ENCODE measurements at places on chromosomes 3 and 15.
A peak's percentile ranks its signal among the peaks of the same experiment; 100 is the strongest.

DNA sequence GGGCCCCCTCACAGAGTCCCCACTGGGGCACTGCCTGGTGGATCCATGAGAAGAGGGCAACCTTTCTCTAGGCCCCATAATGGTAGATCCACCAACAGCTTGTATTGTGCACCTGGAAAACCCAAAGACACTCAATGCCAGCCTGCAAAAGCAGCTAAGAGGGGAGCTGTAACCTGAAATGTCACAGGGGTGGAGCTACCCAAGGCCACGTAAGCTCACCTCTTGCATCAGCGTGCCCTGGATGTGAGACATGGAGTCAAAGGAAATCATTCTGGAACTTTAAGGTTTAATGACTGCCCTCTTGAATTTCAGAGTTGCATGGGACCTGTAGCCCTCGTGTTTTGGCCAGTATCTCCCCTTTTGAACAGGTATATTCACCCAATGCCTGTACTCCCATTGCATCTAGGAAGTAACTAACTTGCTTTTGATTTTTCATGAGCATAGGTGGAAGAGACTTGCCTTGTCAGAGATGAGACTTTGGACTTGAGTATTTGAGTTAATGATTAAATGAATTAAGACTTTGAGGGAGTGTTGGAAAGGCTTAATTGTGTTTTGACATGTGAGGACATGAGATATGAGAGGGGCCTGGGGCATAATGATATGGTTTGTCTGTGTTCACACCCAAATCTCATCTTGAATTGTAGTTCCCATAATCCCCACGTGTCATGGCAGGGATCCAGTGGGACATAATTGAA is 900.9 kb upstream of the ROBO1 start:
- DNase-seq, result no peak

- no peak for DNase-seq
These were observed 10.4 kb downstream of the SLC12A8 start for GRCh38 chr3:125202197-125202596.

GRCh38 chr3:179991104-179991503 is 45.6 kb downstream of the PEX5L start:
- DNase-seq, result no peak

- no peak for DNase-seq
These were observed 41.4 kb downstream of the SSUH2 start for GRCh38 chr3:8603115-8603710.

GRCh38 chr3:62538691-62539356 is 165.5 kb upstream of the FEZF2 start:
- no peak for DNase-seq

- DNase-seq, result no peak
These were observed 36.6 kb upstream of the SLC22A13 start for GRCh38 chr3:38229036-38229435.

GRCh38 chr3:166080096-166080495 is 242.9 kb upstream of the BCHE start:
- no peak for DNase-seq

DNA sequence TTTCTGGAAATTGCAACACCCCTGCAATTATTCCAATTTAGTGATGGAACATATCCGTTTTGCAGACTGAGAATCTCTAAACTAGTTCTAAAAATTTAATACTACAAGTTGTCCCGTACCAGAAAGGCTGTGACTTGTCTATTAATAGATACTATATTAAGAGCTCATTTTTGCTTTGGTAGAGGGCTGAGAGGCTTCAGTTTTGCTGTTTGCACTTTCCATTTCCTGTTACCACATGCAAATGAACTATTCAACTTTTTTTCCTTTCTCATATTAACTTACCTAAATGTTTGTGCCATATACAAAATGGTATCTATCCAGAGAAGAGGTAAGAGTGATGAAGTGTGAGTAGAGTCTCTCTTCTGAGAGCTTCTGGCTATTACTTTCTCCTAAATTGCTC is 101.5 kb upstream of the CRBN start:
- DNase-seq, result no peak

- DNase-seq, result no peak
These were observed 7.9 kb upstream of the DNAJC17 start for GRCh38 chr15:40815042-40815698.

GRCh38 chr3:95341314-95341713 is 1278.5 kb downstream of the NSUN3 start:
- DNase-seq, result no peak

GRCh38 chr3:102179326-102180177 is 255.3 kb upstream of the ZPLD1 start:
- no peak for DNase-seq

DNA sequence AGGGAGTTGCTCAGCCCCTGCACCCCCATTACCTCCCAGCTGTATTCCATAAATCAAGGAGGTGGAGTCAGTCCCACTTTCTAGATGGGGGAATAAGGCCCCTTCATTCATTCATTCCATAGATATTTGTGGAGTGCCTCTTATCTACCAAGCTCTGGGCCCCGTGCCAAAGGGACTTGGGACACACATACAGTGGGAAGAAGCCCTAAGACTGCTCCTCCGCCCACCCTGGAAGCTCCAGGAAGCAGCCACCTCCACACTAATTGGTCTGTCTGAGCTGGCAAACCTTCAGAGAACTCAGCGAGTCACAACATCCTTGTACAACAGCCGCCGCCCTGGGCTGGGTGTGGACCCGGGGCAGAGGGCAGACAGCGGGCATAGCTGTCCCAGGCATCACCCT is 6.4 kb downstream of the STRA6 start:
- no peak for DNase-seq

- DNase-seq, result no peak
These were observed 69.4 kb downstream of the BFSP2 start for GRCh38 chr3:133469140-133469731.

DNA sequence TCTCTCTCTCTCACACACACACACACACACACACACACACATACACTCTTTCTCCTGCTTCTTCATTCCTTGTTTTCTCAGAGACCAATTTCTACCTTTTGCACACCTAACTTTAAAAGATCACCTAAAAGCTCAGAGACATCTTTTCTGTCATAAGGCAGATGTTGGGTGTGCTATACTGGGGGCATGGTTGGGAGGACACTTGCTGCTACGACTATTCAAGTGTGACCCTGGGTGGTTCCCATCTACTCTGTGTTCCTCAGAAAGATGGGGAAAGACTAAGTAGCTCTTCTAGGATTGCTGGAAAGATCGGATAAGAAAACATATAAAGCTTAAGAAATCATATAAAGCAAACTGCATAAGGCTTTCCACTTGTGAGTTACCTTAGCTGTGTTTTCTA is 33.2 kb downstream of the TPRG1 start:
- no peak for DNase-seq

DNA sequence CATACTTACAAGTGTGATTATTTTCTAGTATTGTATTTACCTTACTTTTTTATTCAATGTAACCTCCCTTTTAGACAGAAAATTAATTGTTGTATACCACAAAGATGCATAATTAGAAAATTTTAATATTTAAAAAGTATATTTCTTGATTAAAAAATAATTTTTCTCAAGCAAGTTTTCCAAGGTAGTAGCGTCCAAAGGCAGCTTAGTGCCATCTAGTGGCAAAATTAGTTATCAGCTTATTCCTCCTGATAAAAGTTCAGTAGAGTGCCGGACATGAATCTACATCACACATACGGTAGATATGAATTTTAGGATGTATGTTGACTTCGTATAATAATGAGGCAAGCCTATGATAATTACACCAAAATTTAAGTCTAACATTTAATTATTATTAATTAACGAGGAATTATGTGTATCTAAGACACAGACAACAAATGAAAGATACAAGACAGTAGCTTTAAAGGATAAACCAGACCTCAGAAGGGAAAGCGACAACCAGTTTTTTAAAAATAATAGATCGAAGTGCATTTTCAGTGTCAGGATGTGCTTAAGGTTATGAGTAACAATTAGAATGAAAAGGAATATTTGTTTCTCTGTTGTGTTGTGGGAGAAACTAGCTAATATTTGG is 405.9 kb downstream of the ROBO1 start:
- DNase-seq, result no peak

DNA sequence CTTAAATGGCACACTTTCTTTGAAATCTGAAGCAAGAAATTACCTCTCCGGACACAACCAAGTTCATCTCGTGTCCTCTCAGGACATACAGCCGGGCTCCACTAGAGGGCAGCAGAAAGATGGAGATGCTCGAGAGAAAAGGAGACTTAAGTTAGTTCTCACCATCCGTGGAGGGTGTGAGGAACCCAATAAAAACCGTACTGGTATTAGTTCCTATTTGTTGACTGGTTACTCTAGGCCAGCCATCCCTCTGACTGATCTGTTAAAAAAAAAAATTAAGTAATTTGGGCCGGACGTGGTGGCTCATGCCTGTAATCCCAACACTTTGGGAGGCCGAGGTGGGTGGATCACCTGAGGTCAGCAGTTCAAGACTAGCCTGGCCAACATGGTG is 7.9 kb upstream of the CYP11A1 start:
- DNase-seq, result peak; percentile 88

- DNase-seq, result no peak
These were observed 65.4 kb upstream of the ZNF148 start for GRCh38 chr3:125440559-125440955.

DNA sequence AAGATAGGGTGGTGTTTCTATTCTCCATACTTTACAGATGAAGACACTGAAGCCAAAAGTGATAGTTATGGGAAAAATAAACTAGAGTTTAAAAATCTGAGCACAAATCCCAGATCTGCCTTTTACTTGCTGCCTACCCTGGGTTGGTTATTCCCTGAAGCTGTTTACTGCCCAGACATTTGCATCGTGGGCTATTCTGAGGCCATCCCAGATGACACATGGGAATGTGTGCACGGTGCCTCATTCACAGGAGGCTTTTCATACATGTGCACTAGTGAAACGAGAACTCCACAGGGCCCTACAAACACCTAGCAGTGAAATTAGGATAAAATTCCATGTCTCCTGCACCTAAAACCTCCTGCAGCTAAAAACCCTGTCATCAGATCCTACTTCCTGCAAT is 17.5 kb downstream of the MYO5C start:
- DNase-seq, result no peak

DNA sequence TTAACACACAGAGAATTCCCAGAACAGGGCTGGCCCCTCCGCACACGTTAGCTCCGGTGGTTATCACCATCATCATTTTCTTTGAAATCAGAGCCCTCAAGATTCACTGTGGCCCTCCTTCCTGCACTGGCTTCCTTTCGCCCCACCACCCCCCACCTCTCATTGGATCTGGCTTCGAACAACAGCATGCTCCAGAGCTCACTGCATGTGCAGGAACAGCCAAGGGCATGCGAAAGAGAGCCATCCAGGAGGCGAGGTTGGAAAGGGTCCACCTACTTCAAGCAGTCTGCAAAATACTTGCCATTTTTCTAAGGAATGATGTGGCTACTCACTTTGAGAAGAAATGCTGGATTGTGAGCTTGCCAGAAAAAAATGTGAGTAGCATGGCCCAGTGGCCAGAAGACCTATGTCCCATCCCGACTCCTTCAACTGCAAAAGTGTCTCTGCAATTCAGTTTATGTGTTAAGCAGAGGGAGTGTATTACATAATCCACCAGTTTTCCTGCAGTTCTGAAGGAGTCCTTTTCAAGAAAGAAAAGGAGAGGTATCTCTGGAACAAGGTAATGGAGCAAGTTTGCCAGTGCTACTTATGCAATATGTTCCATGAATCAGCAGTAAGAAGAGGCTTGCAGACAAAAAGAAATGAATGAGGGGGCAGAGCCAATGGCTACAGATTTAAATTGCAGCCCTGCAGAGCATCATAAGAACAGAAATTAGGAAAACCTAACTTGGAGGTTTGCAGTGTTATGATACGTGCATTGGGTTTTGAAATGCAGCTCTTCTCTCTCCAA is 92.8 kb downstream of the OCA2 start:
- DNase-seq, result no peak

GRCh38 chr3:42214064-42214463 is 51.9 kb downstream of the CCK start:
- DNase-seq, result no peak

DNA sequence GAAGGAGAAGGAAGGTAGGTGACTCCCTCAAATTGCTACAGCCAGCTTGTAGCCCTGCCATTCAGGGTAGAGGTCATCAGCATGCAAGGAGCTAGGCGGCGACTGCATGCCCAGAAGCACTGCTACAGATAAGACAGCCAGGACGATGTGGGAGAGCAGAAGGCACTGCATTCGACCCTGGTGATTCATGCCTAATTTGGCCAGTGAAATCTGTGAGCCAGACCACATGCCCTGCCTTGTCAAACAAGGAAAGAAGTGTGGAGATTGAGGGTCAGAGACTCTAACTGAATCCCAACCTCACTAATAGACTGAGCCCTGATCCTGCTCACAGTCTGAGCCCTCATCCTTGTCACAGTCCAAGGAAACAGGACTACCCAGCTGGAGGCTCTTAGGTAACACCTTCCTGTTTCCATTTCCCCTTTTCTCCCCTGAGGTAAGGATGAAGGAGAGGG is 86.6 kb downstream of the LINGO1 start:
- DNase-seq, result no peak

DNA sequence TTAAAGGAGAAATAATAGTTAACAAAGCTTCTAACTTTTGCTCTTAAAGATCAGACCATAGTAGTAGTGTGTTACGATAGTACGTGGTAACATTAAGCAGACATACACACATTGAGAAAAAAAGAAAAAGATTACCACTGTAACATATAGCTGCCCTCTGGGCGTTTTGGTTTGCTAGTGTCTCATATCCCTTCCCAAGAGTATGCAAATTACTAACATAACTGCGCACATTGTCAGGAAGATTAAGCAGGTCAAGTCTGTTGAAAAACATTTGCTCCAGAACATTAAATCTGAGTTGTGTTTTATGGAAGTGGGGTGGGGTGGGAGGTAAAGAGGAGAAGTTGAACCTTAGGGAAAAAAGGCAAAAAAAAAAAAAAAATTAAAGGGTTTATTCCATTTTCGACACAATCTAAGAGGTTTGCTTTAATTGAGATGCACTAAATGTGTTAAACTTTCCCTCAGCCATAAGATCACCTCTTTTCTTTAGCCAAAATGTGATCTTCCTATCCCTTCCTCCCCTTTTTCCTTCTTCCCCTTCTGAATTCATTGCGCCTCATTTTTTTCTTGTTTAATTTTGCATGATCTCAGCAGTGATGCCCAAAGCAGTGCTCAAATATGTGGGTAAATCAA is 1.5 kb upstream of the LRIG1 start:
- DNase-seq, result no peak
